Gastrocnemius medialis (tissue), 4 donors: ENCODE measurements at places on chromosomes 1 and 21. TPM values are rescaled to one million over a fixed set of nuclear protein-coding genes. Genes with fewer than 3 reads are reported as not detected.

Gene RHEX
- not detected for total RNA-seq

Gene GUCA2B
- not detected for total RNA-seq

Gene XPR1
- 18.5 TPM for total RNA-seq

Gene ATP1A4
- 0.07 TPM for total RNA-seq

Gene REN
- total RNA-seq: not detected

Gene PTCH2
- total RNA-seq: 0.22 TPM

Gene NTMT2
- not detected for total RNA-seq

- no peaks in the 10 kb centered on the region for H3K27me3 ChIP-seq
- H3K36me3 ChIP-seq: no peaks in the 10 kb centered on the region
- peaks cover 71% of the 10 kb centered on the region for H3K4me1 ChIP-seq
- DNase-seq: no peak
- peak overlapping the region; percentile 66 for H3K27ac ChIP-seq
Observed at GRCh38 chr1:91752324-91752723, 133.6 kb downstream of the TGFBR3 start.

- H3K27ac ChIP-seq: peak overlapping the region; percentile 99
- peak; percentile 92 for DNase-seq
- peak overlapping the region; percentile 56 for H3K4me3 ChIP-seq
- no peaks in the 10 kb centered on the region for H3K27me3 ChIP-seq
Observed at GRCh38 chr1:1344655-1345361, 4.4 kb downstream of the DVL1 start.

DNA sequence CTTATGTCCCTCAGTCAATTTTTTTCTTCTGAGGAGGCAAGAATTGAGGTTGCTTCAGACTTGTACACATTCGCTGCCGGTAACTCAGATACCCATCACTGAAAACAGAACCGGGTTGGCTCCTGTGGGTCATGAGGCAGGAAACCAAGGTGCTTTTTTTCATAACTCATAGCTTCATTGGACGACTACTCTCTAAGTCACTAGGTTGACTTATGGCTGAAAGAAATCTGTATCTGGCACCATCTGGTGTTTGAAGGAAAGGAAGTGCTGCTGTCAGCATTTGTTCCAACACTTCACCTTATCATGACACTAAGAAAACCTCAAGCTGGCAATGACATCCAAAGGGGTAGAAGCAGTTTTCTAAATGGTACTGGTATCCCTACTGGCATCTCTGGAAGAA, 82.3 kb downstream of the TBX19 start:
- no peak for DNase-seq
- H3K27me3 ChIP-seq: no peaks in the 10 kb centered on the region
- no peaks in the 10 kb centered on the region for H3K36me3 ChIP-seq
- H3K4me1 ChIP-seq: no peaks in the 10 kb centered on the region
- no peak overlapping the region for H3K4me3 ChIP-seq

DNA sequence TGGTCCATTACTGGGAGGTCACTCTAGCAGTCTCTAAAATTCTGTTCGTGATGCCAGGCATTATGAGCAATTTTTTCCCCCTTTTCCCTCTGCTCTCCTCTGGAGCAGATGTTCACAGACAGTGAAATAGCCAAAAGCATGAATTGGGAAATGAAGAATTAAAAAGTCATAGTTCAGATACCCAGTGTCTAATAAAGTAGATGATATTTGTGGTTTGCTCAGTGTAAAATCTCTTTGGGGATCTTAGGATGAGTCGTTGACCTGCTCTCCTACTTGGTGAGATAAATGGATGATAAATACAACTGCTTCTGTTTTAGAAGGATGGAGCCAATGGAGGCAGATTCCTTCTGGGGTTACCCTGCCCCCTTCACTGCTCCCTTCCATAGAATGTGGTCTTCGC, 56.3 kb downstream of the KIAA0040 start:
- peaks cover 9% of the 10 kb centered on the region for H3K4me1 ChIP-seq
- H3K27me3 ChIP-seq: no peaks in the 10 kb centered on the region
- H3K4me3 ChIP-seq: no peak overlapping the region
- no peak overlapping the region for H3K27ac ChIP-seq
- H3K36me3 ChIP-seq: no peaks in the 10 kb centered on the region

GRCh38 chr1:171739656-171740055, 2.2 kb downstream of the VAMP4 start:
- DNase-seq: no peak
- no peaks in the 10 kb centered on the region for H3K27me3 ChIP-seq
- H3K4me1 ChIP-seq: peaks cover 24% of the 10 kb centered on the region

- H3K4me3 ChIP-seq: no peak overlapping the region
- no peak overlapping the region for H3K27ac ChIP-seq
- no peaks in the 10 kb centered on the region for H3K36me3 ChIP-seq
- no peaks in the 10 kb centered on the region for H3K27me3 ChIP-seq
- H3K4me1 ChIP-seq: no peaks in the 10 kb centered on the region
- DNase-seq: no peak
Observed at GRCh38 chr1:225225681-225226080, 202.2 kb downstream of the LBR start.

- H3K4me1 ChIP-seq: peaks cover 36% of the 10 kb centered on the region
- peak overlapping the region; percentile 83 for H3K27ac ChIP-seq
- H3K36me3 ChIP-seq: no peaks in the 10 kb centered on the region
- DNase-seq: no peak
- no peaks in the 10 kb centered on the region for H3K27me3 ChIP-seq
- peak overlapping the region; percentile 52 for H3K4me3 ChIP-seq
Observed at GRCh38 chr1:15616373-15617172, 685 bp upstream of the DDI2 start.

DNA sequence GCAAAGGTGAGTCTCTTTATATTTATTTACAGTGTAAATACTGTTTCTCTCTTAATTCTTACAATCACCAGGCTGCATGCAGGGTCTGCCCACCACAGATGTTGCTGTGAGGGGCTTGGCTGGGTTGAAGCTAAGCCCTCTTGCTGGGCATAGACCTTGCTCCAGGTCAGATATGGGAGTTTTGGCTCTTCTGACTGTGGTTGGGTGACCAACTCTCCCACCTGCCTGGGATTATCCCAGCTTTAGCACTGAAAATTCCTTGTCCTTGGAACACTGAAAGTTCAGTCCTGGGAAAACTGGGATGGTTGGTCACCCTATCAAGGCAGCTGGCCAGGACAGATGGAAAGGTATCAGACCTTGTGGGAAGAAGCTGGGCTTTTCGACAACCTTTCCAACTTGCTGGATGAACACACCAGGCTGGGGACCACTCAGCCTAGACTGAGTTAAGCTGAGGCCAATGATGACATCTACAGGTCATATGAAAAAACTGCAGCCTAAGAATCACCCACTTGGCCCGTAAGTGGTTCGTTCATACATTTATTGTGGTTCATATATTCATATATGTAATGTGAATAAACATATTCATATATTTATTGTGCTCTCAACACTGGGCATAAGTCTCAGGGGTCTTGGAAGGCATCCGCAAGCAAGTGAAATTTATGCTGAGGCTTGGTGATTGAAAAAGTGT, 26.6 kb upstream of the HPDL start:
- peaks cover 8% of the 10 kb centered on the region for H3K4me1 ChIP-seq
- no peak overlapping the region for H3K27ac ChIP-seq
- H3K36me3 ChIP-seq: no peaks in the 10 kb centered on the region

- no peak for DNase-seq
- H3K36me3 ChIP-seq: no peaks in the 10 kb centered on the region
- no peak overlapping the region for H3K4me3 ChIP-seq
Observed at GRCh38 chr21:34268493-34268892, 95.3 kb upstream of the KCNE2 start.
